H4 (cell line): ENCODE measurements at places on chromosomes 5 and 9. TPM values are rescaled to one million over a fixed set of nuclear protein-coding genes. Genes with fewer than 3 reads are reported as not detected.

The IFNE gene
- not detected in 2 replicates for total RNA-seq

DNA sequence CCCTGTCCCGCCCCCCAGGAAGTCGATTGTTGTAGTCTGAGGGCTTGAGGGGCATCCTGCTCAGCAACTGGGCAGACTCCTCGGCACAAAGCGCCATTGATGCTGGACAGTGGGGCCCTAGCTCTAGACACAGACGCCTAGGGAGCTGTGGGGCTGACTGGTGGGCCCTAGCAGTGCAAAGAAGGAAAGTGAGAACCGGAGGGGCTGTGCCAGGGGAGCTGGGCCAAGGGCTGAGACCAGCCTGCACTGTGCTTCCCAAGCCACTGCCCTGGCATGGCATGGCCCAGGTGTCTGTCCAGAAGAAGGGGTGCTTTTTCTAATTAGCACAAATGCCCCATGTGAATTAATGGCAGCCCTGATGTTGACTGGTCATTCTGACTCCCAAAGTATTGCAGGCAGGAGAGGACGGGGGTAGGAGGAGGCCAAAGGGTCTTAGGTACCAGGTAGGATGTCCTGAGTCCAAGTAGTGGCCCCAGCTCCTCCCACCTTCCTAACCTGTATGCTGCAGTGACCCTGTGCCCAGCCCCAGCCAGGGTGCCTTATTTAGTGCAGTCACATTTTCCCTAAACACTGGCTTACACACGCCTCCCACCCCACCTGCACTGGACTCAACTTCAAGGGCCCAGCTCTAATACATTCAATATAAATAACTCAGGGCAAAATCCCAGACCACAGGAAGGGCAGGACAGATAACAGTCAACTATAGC, 15.9 kb downstream of the TCF7 start:
- DNase-seq = no peak

The CEL gene
- total RNA-seq = 0.06 and 0.14 TPM in 2 replicates

- no peak for DNase-seq
Measured at GRCh38 chr9:98522487-98522886, 186.2 kb downstream of the GABBR2 start.

- DNase-seq = no peak
Measured at GRCh38 chr9:122031776-122032175, 61.3 kb downstream of the TTLL11 start.

- no peak for DNase-seq
Measured at GRCh38 chr5:54115735-54116403, 194.5 kb downstream of the ARL15 start.

DNA sequence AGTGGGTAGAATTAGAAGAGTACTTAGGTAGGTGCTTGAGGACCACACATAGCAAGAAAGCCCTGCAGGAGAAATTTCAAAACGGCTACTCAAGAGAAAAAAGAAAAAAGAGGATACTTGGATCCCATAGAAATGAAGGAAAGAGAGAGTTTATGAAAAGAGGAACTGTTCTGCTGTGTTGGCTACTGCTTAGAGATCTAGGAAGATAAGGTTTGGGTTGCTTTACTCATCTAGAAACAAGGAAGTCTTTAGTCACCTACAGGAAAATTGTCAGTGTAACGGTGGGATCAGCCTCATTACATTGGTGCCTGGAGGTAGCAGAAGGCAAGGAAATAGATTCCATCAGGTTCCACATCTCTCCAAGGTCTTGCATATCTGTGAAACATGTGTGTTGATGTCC, 14.8 kb upstream of the C5orf46 start:
- no peak for DNase-seq
